ENCODE measurements at places on chromosomes 3 and 15.

DNA sequence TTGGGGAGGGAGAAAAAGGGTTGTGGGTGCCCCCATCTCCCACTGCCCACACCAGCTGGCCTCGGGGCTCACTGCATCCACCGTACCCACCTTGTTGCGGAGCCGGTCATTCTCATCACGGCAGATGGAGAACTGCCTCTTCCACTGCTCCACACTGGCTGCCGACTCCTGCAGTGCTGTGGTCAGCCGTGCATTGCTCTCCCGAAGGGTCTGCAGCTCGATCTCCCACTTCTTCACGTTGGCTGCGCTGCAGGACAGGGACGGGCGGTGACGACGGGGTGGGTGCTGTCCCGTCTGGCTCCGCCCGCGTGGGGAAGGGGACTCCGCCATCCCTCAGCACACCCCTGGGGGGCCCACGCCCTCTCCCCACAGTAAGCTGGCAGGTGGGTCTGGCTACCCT lies 45.1 kb downstream of the WHAMM start:
- no peak for DNase-seq
- H3K4me3 ChIP-seq, result no peak overlapping the region
- H3K4me1 ChIP-seq, result peaks cover 5% of the 10 kb centered on the region
- no peaks in the 10 kb centered on the region for H3K36me3 ChIP-seq

DNA sequence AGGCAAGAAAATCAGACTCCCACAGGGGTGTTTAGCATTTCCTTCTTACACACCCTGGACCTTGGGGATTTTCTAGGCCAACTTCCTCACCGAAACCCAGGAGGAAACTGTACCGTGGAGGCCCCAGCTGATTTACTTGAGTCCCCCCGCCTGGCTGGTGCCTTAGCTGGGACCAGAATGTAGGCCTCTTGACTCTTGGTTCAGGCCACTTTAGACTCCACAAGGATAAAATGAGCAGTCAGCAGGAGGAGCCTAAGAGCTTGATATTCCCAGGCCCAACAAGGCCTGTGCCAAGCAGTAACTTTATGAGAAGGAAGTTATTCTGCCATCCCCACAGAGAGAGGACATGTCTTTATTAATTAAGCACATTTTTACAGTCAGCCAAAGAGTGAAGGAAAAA lies 4.6 kb upstream of the APBA2 start:
- no peaks in the 10 kb centered on the region for H3K4me1 ChIP-seq
- H3K27ac ChIP-seq, result no peak overlapping the region
- H3K27me3 ChIP-seq, result peaks cover 28% of the 10 kb centered on the region
- no peak for DNase-seq
- no peaks in the 10 kb centered on the region for H3K36me3 ChIP-seq

DNA sequence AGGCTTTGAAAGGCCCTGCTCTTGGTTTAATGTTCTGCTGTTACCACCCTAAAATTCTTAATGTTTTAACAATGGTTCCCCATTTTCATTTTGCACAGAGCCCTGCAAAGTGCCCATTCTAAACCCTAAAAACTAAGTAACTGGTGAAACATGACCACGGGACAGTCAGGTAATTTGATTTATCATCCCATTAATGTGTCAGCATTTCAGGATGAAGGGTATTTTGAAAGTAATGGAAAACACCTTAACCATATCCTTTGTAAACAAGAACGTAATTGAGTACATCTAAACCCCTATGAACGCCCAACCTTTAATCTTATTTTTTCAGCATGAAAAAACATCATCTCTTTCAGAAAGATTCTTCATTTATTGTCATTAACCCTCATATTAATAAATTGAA lies 164.9 kb upstream of the IL12A start:
- H3K4me3 ChIP-seq, result no peak overlapping the region
- no peaks in the 10 kb centered on the region for H3K36me3 ChIP-seq
- H3K27me3 ChIP-seq, result peaks cover 6% of the 10 kb centered on the region
- DNase-seq, result no peak
- H3K4me1 ChIP-seq, result no peaks in the 10 kb centered on the region

- H3K36me3 ChIP-seq, result no peaks in the 10 kb centered on the region
- H3K27ac ChIP-seq, result no peak overlapping the region
- no peak overlapping the region for H3K4me3 ChIP-seq
- DNase-seq, result no peak
- peaks cover 2% of the 10 kb centered on the region for H3K27me3 ChIP-seq
These were observed 72.8 kb downstream of the PPM1L start for GRCh38 chr3:160828880-160829279.

DNA sequence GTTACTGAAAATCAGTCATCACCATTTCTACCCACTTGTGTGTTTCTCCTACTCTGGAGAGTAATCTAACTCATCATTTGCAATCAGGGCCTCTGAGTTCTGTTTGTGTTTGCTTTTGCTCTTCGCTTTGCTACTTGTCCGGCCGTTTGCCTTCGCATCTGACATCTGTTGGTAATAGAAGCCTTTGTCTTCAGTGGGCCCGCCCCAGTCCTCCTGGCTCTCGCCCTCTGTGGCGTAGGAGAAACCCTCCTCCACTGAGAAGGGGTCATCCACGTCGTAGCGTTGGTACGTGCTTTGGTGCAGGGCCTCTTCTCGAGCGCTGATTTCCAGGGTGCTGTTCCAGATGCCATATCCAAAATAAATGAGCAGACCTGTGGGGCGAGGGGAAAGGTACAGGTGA lies 48.3 kb downstream of the CLDN11 start:
- H3K36me3 ChIP-seq, result no peaks in the 10 kb centered on the region
- DNase-seq, result no peak
- H3K4me3 ChIP-seq, result no peak overlapping the region
- H3K27me3 ChIP-seq, result peaks cover 6% of the 10 kb centered on the region
- H3K4me1 ChIP-seq, result no peaks in the 10 kb centered on the region
- H3K27ac ChIP-seq, result no peak overlapping the region

GRCh38 chr3:135084976-135085375 lies 289.9 kb downstream of the EPHB1 start:
- no peaks in the 10 kb centered on the region for H3K27me3 ChIP-seq
- no peaks in the 10 kb centered on the region for H3K4me1 ChIP-seq
- no peak overlapping the region for H3K4me3 ChIP-seq
- no peaks in the 10 kb centered on the region for H3K36me3 ChIP-seq
- H3K27ac ChIP-seq, result no peak overlapping the region

GRCh38 chr3:78174821-78175220 lies 1134.9 kb downstream of the ROBO2 start:
- H3K36me3 ChIP-seq, result no peaks in the 10 kb centered on the region
- H3K27me3 ChIP-seq, result no peaks in the 10 kb centered on the region
- no peak overlapping the region for H3K4me3 ChIP-seq
- no peak overlapping the region for H3K27ac ChIP-seq
- no peaks in the 10 kb centered on the region for H3K4me1 ChIP-seq

- H3K27me3 ChIP-seq, result peaks cover 8% of the 10 kb centered on the region
- no peaks in the 10 kb centered on the region for H3K4me1 ChIP-seq
- no peak overlapping the region for H3K4me3 ChIP-seq
- no peak overlapping the region for H3K27ac ChIP-seq
- H3K36me3 ChIP-seq, result no peaks in the 10 kb centered on the region
- DNase-seq, result no peak
These were observed 30.8 kb downstream of the TPRG1 start for GRCh38 chr3:189202583-189202982.

GRCh38 chr15:34886134-34886533 lies 83.4 kb downstream of the AQR start:
- DNase-seq, result no peak
- no peak overlapping the region for H3K27ac ChIP-seq
- H3K4me3 ChIP-seq, result no peak overlapping the region
- H3K27me3 ChIP-seq, result no peaks in the 10 kb centered on the region

DNA sequence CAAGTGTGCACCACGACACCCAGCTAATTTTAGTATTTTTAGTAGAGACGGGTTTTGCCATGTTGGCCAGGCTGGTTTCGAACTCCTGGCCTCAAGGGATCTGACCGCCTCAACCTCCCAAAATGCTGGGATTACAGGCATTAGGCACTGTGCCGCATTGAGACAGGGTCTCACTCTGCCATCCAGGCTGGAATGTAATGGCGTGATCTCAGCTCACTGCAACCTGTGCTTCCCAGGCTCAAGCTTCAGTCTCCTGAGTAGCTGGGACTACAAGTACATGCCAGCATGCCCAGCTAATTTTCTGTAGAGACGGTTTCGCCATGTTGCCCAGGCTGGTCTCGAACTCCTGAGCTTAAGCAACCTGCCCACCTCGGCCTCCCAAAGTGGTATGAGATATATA lies 51.6 kb downstream of the ACAD9 start:
- no peaks in the 10 kb centered on the region for H3K36me3 ChIP-seq
- H3K27me3 ChIP-seq, result peaks cover 10% of the 10 kb centered on the region
- H3K27ac ChIP-seq, result no peak overlapping the region
- no peak for DNase-seq

DNA sequence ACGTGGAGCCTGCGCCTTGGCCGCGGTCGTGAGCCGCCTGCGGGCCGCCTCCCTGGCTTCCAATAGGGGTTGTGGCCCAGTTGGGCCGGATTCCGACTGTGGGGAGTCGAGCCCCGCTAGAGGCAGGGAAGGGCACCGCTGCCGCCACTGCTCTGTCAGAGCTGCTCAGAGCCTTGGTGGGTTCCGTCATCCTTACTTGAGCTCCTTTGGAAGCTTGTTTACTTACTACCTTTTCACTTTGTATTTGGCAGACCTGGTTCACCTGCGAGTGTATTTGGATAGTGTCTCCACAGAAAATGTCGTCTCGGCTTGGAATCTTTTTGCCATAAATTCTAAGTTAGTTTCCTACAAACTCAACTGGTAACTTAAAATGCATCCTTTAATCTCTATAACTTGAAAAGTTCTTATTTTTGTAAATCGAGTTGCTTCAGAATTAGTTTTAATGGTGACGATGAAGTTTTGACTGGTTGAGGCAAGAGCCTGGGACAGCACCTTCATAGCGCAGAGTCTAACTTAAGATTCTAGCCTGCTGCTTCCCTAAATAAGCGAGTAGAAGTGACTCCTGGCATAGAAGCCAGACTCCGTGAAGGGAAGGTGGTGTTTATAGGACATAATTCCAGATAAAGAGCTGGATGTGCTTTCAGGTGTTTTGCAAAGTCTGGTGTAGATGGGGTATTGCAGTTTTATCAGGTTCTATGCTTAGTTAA lies 800 bp downstream of the DAG1 start:
- H3K4me3 ChIP-seq, result peak overlapping the region; percentile 92
- H3K27ac ChIP-seq, result peak overlapping the region; percentile 66
- H3K27me3 ChIP-seq, result no peaks in the 10 kb centered on the region

DNA sequence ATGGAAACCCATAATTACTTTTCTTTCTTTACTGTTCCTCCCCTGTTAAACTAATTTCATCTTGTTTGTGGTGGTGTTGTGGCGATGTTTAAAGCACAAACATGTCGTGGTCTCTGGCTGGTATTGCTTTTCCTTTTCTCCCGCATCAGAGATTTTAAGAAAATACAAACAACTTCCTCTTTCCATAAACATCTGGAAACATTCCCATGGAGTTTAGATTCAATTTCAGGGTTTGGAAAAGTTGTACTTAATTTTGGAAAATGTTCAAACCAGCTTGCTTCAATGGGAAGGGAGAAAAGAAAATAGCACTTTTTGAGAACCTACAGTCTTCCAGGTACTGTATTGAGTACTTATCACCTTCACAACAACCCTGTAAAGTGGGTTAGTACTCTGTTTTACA lies 30.4 kb downstream of the STARD9 start:
- H3K4me1 ChIP-seq, result peaks cover 45% of the 10 kb centered on the region
- H3K27ac ChIP-seq, result peak overlapping the region; percentile 84
- no peak for DNase-seq
- no peak overlapping the region for H3K4me3 ChIP-seq
- peaks cover 3% of the 10 kb centered on the region for H3K36me3 ChIP-seq
- no peaks in the 10 kb centered on the region for H3K27me3 ChIP-seq

GRCh38 chr3:8608791-8609467 lies 35.7 kb downstream of the SSUH2 start:
- H3K27me3 ChIP-seq, result no peaks in the 10 kb centered on the region
- no peak for DNase-seq
- H3K4me3 ChIP-seq, result no peak overlapping the region
- no peaks in the 10 kb centered on the region for H3K4me1 ChIP-seq
- no peaks in the 10 kb centered on the region for H3K36me3 ChIP-seq

DNA sequence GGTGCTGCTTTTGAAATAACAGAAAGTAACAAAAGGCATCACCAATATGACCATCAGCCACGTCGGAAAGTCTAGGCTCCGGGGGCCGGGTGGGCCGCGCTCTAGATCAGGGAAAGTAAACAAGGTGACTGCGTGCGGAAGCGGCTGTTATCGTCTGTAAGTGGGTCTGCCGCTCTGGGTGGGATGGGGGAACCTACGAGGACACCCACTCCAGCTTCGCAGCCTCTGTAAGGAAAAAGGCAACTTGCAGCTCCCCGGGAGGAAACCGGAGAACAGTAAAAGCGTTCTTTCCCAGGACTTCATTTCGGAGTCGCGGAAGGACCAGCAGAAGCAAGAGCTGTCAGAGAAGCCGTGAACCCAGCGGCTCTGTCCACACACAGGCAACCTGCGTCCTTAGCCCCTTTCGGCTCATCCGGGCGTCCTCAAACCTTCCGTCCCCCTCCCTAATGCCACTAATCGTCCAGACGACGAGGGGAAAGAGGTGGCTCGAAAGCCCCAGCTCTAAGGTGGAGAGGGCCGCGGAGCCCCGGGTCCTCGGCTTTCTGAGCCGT lies 461 bp downstream of the XRN1 start:
- no peaks in the 10 kb centered on the region for H3K27me3 ChIP-seq
- peak overlapping the region; percentile 99 for H3K27ac ChIP-seq
- peak overlapping the region; percentile 99 for H3K4me3 ChIP-seq
- H3K4me1 ChIP-seq, result peaks cover 47% of the 10 kb centered on the region

DNA sequence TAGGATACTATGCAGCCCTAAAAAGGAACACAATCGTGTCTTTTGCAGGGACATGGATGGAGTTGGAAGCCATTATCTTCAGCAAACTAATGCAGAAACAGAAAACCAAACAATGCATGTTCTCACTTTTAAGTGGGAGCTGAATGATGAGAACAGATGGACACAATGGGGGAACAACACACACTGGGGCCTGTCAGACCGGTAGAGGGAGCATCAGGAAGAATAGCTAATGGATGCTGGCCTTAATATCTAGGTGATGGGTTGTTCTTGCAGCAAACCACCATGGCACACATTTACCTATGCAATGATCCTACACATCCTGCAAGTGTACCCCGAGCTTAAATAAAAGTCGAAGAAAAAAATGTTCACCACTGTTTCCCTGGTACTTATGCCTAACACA lies 17.5 kb downstream of the SENP7 start:
- H3K27me3 ChIP-seq, result no peaks in the 10 kb centered on the region
- H3K4me3 ChIP-seq, result no peak overlapping the region
- H3K36me3 ChIP-seq, result peaks cover 23% of the 10 kb centered on the region

GRCh38 chr3:168424059-168424734 lies 328.5 kb upstream of the GOLIM4 start:
- no peaks in the 10 kb centered on the region for H3K27me3 ChIP-seq
- H3K4me3 ChIP-seq, result no peak overlapping the region
- H3K36me3 ChIP-seq, result no peaks in the 10 kb centered on the region
- H3K4me1 ChIP-seq, result no peaks in the 10 kb centered on the region
- DNase-seq, result no peak
- no peak overlapping the region for H3K27ac ChIP-seq

DNA sequence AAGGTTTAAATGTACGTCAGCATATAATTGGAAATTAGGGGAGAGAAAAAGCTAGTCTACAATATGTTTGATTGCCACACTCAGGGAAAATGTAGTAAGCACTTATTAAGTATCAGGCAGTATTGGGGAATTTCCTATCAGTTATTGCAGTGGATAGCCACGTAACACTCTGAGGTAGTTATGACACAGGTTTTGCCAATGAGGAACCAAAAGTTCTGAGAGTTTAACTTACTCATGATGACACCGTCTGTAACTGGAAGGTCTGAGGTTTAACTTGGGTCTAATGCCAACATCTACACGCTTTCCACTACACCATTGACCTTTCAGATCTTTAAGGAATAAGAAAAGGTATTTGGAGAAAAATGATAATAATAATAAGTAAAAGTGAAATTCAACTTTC lies 89.5 kb downstream of the ZMAT3 start:
- DNase-seq, result no peak
- no peaks in the 10 kb centered on the region for H3K4me1 ChIP-seq
- H3K4me3 ChIP-seq, result no peak overlapping the region
- H3K27me3 ChIP-seq, result no peaks in the 10 kb centered on the region
- H3K36me3 ChIP-seq, result peaks cover 3% of the 10 kb centered on the region
- H3K27ac ChIP-seq, result no peak overlapping the region
